Ascending aorta (tissue), 2 donors: ENCODE measurements at places on chromosomes 2 and 18. TPM values are rescaled to one million over a fixed set of nuclear protein-coding genes. Genes with fewer than 3 reads are reported as not detected.

PLGLB1 gene
- total RNA-seq, result not detected

- DNase-seq, result no peak
Observed at GRCh38 chr2:193480187-193480586, 1285.5 kb upstream of the TMEFF2 start.

AQP12A gene
- not detected for total RNA-seq

DNA sequence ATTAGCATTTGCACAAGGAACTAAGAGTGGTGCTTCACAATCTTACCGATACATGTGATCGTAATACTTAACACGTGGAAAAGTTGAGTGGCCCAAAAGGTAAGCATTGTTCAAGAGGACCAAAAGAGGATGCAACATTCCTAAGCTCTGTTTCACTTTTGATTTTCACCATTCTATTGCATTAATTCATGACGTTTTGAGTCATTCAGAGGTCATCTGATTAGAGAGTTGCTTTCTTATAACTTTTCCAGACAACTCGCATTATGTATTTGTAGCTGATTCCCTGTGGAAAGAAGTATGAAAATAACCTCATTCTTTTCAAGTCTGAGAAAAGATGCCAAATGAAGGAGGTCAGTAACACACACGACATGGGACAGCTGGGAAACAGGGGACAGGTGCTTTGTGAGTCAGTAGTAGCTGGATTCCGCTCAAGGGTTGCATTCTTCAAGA, 344.4 kb downstream of the RND3 start:
- no peak for DNase-seq

DNA sequence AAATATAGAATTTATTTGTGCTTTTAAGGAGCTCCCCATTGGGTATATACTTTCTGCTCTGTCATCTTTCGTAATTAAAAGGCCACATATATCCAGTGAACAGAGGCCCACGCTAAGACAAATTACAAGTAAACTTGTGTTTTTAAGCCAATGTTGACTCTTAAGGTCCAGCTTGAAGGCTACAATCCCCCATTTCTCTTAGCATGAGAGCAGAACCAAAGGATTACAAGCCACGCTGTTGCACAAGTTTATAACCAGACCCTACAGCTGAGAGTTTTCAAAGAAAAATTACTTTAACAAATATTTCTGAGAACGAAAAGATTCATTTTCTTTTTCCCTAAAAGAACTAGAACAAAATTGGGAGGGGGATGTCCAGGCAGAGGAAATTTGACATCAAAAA, 471.0 kb downstream of the TXNL1 start:
- DNase-seq, result no peak

GRCh38 chr2:120224735-120225548, 1.7 kb upstream of the TMEM185B start:
- DNase-seq, result no peak
